AG10803 (cell line): ENCODE measurements at places on chromosomes 2 and 18.

DNA sequence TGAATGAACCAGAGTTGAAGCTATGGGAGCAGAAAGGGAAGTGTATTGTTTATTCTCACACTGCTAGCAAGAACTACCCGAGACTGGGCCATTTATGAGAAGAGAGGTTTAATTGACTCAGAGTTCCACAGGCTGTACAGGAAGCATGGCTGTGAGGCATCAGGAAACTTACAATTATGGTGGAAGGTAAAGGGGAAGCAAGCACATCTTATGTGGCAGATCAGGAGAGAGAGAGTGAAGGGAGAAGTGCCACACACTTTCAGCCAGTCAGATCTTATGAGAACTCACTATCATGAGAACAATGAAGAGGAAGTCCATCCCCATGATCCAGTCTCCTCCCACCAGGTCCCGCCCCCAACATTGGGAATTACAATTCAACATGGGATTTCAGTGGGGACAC is 383.2 kb upstream of the SLC14A2 start:
- DNase-seq: no peak

GRCh38 chr2:191474464-191474863 is 203.5 kb upstream of the NABP1 start:
- DNase-seq: peak; percentile 19

DNA sequence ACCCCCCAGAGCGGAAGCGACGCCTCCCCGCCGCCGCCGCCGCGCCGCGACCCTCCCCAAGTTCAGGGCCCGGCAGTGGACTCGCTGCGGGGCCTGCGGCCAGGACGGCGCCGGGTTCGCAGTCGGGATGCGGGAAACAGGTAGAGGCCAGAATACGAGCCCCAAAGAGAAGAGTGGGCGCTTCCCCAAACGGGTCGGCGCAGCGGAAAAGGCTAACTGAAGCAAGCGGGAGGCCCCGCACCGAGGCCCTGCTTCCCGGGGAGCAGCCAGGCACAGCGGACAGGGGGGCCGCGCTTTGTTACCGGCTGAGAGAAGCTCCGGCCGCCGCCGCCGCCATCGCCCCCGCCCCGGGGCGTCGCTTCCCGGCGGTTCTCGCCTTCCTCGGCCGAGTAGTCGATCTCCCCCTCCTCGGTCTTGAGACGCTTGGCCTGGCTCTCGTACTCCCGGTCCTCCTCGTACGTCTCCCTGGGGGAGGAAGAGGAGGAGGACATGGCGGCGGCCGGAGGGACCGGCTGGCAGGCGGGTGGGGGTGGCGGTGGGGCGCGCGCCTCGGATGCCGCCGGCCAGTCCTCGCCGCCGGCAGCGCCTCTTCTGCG is 494 bp downstream of the HNRNPLL start:
- peak; percentile 11 for DNase-seq

DNA sequence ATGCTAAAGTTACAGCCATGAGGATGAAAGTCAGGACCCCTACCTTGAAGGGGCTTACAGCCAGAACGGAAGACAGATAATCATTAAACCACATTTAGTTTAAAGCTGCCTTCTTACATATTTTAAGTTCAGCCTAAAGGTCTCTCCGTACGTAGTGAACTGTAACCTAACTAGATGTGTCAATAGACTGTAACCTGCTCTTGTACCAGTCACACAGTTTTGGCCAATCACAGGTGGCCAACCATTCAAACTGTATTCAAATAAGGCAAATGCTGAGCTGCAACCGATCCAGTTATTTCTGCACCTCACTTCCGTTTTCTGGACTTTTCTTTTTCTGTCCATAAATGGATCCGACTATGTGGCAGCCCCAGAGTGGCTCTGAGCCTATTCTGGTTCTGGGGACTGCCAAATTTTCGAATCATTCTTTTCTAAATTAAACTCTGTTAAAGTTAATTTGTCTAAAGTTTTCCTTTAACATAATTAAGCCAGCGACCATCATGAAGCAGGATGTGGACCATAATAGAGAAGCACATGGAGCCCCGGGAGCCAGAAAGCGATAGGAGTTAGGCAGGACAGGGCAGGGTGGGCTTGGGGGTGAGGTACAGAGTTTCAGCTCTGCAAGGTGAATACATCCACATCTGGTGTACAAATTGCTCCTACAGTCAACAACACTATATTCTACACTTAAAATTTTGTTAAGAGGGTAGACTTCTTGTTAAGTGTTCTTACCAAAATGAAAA is 48.4 kb upstream of the YPEL5 start:
- DNase-seq: no peak

- DNase-seq: no peak
These were observed 14.5 kb upstream of the ST8SIA3 start for GRCh38 chr18:57337890-57338289.

- peak; percentile 74 for DNase-seq
These were observed 36.0 kb downstream of the FARP2 start for GRCh38 chr2:241391892-241392665.

GRCh38 chr2:206802654-206803514 is 37.5 kb downstream of the FASTKD2 start:
- no peak for DNase-seq

GRCh38 chr2:203237346-203238238 is 1.2 kb upstream of the CYP20A1 start:
- no peak for DNase-seq

- DNase-seq: peak; percentile 48
These were observed 110.0 kb downstream of the TCF4 start for GRCh38 chr18:55477860-55478581.

DNA sequence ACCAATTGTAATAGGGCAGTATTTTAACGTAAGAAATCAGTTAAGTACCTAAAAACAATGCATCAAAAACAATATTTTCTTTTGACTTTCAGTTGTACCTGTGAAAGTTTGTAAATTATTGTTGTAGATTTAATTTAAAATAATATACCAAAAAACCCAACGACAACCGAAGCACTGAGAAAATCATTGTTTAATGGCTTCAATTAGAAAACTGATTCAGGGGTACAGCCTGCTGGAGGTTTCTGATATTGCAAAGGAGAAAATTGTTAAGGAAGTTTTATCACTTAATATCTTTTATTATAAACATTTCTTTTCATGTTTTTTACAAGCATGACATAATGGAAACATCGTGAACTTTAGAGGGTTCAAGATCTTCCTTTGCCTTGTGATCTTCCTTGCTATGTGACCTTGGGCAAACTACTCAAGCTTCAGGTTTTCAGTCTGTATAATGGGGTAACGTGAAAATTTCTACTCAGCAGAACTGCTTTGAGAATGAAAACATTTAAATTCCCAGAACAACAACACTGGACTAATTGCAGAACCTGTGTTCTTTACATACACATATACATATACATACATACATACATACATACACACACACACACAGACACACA is 76.3 kb upstream of the GLS start:
- DNase-seq: peak; percentile 33

GRCh38 chr18:13502585-13502984 is 223.8 kb downstream of the FAM210A start:
- no peak for DNase-seq

- no peak for DNase-seq
These were observed 5.3 kb downstream of the SPC25 start for GRCh38 chr2:168884975-168885374.

DNA sequence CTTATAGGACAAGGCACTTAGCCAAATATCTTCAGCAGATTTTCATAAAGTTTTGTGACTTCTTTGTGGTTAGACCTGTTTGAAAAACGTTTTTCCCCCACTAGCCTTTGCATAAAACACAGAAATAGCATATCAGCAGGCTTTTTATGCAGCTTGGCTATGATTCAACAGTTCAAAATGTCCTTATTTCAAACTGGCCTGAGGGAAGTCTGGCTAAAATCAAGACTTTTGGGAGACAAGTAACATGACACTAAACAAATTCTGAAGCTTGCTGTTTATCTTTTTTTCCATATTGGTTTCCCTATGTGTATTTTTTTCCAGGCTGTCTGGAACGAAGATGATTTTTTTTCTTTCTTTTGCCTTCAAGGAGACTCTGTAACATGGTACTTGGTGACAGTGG is 95.1 kb upstream of the L3MBTL4 start:
- no peak for DNase-seq

DNA sequence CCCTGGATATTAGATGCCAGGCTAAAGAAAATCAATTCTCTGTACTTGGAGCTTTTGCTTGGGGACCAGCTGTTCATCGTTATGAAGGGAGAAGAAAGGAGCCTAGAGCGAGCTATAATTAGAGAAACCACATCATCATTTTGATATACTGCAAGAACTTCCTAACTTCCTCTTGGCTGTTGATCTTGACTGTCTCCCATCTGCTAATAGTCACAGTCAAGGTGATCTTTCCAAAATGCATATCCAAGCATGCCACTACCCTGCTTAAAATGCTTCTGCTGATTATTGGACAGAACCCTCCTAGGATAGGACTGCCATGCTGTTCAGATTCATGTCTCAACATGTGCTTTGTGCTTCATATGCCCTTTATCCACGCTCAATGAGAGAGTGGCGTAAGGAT is 54.8 kb downstream of the RAPGEF4 start:
- DNase-seq: peak; percentile 43

DNA sequence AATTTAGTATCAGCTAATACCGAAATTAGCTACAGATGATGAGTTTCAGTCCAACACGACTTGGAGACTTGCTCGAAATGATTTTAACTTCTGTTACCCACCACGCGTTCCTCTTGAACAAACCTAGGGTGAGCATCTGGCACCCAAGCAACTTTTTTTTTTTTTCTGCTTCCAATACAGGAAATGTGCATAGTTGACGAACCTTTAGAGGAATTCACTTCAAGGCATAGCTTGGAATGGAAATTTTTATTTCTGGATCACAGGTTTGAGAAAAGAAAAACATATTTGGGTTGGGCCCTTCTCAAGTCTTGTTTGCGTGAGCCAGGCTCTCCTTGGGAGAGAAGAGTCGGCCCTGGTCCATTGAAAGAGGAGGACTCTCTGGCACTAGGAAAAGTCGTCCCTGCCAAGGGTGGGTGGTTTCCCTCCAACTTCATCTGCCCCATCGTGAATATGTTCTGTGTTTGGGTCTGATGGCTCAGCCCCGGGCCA is 37.4 kb upstream of the RPL31 start:
- peak; percentile 76 for DNase-seq

DNA sequence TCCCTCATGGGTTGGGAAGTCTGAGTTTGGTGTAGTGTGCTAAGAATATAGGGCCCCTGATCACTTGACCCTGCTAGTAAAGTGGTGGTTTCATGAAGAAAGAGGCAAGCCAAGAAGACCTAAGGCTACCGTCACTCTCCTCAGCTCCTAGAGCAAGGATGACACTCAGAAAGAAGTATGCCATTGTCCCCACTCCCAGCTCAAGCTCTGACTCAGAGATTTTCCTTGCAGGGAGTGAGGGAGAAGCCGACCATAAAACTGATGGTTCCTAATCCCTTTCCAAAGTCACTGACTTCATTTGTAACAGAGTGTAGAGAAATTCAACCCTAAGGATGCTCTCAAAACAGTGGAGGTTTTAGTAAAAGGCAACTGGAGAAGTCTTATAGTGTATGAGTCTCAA is 80.9 kb downstream of the ICA1L start:
- DNase-seq: no peak

- no peak for DNase-seq
These were observed 128.7 kb downstream of the OSBPL1A start for GRCh38 chr18:24268784-24269550.

- DNase-seq: no peak
These were observed 140.4 kb downstream of the MYO1B start for GRCh38 chr2:191385416-191386160.

DNA sequence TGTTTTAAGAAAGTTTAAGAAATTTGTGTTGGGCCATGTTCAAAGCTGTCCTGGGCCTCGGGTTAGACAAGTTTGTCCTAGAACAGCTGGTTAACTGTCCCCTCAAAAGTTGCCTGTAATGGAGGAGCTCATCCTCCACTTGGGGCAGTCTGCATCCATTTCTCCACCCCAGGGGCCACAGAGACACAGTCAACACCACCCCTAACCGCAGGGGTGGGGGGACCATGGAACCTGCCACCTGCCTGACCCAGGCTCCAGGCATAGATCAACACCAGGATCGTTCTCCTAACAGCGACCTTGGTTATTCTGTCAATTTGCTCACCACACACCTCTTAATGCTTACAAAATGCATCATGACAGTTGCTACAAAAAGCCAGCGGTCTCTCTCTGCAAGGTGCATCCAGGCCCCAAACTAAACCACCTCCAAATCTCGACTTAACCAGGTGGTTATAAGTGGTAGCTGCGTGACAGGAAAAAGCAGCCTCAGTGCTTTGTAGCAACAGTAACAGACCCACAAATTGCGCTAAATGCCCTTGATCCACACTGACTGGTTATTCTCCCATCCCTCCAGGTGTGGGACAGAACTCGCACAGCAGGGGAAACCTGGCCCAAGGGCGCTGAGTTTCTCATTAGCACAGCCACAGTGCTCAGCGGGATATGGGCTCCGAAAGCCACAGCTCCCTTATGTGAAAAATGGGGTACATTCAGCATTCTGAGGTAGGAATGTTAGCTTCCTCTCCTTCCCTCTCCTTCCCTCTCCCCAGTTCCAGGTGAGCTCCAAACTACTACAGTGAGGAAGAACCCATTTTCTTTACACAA is 48.0 kb downstream of the HDLBP start:
- no peak for DNase-seq

DNA sequence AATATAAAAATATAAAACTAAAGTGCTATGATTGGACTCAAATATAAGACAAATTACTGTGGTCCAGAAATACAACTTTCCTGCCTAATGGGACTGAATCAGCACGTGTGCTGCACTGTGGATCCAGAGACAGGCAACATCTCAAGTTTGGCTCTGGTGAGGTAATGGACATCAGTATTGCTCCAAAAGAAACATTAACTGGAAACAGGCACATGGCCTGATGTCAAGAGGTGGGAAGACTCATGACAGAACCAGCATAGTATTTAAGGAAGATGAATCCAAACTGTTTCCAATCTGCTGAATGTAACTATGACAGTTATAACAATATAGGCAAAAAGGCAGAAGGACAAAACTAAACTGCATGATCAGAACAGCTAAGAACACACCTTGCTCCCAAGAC is 354.6 kb downstream of the FSIP2 start:
- DNase-seq: no peak

DNA sequence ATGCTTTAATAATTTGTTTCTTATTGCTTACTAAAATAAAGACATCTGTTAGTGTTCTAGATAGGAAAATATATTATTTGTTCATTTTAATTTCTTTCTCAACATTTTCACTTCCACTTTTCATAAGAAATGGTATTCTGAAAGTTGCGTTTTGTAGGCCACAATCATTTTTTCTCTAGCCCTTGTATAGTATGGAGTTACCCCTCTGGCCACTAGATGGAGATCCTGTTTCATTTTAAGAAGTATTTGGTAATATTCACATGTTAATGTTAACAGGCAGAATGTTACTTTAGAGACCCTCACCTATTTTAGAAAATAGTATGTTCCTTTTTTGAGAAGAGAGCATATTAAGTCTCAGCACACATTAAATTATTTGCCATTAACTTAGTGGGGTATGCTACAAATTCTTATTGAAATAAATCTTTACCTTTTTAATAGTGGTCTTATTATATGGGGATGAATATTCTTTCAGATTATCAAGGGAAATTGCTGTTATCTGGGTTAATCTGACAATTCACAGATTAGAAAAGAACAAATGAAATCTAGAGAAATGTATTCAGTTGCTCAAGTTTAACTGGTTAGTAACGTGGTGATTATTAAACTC is 73.9 kb upstream of the TTC27 start:
- peak; percentile 54 for DNase-seq

- DNase-seq: no peak
These were observed 835.9 kb upstream of the CHAC2 start for GRCh38 chr2:52931660-52932059.

GRCh38 chr2:71922499-71923142 is 225.0 kb downstream of the CYP26B1 start:
- no peak for DNase-seq
